ENCODE measurements at places on chromosomes 1 and 21. TPM values are rescaled to one million over a fixed set of nuclear protein-coding genes. Genes with fewer than 3 reads are reported as not detected.

DNA sequence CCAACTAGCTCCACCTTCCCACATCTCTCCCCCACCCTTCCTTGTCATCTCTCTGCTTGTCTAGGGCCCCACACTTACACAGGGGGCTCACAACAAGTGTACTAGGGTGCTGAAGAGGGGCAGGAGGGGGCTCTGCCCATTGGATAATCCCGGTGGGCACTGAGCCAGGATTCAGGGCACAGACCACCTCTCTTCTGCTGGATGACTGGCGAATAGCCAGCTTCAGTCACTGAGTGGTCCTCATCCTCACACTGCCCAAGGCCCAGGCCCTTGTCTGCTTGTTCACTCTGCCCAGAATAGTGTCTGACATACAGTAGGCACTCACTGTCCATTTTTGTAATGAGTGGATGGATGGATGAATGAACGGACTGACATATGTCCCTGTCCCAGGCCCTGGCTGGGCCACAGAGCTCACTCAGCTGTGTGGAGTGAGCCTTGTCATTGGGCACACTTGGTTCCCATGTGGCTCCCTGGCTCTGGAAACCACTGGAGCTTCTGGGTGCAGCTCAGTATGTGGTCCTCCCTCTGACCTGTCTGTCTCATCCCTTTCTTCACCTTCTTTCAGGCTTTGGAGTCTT, 36.6 kb downstream of the FOXO6 start:
- no peaks in the 10 kb centered on the region for H3K4me1 ChIP-seq
- no peak overlapping the region for H3K4me3 ChIP-seq
- no peaks in the 10 kb centered on the region for H3K36me3 ChIP-seq
- DNase-seq: no peak
- no peaks in the 10 kb centered on the region for H3K27me3 ChIP-seq
- H3K27ac ChIP-seq: no peak overlapping the region

GRCh38 chr1:47751193-47751592, 246.0 kb downstream of the TRABD2B start:
- H3K27ac ChIP-seq: no peak overlapping the region
- H3K4me3 ChIP-seq: no peak overlapping the region
- H3K4me1 ChIP-seq: no peaks in the 10 kb centered on the region
- H3K36me3 ChIP-seq: no peaks in the 10 kb centered on the region
- no peak for DNase-seq

GRCh38 chr1:15304708-15305467, 57.9 kb downstream of the FHAD1 start:
- no peaks in the 10 kb centered on the region for H3K27me3 ChIP-seq
- no peaks in the 10 kb centered on the region for H3K36me3 ChIP-seq
- no peak overlapping the region for H3K4me3 ChIP-seq
- peak; percentile 78 for DNase-seq
- peaks cover 2% of the 10 kb centered on the region for H3K4me1 ChIP-seq

The SLC45A1 gene
- total RNA-seq: 4.5 TPM

GRCh38 chr1:89605692-89606091, 27.2 kb upstream of the LRRC8C start:
- DNase-seq: no peak
- H3K4me1 ChIP-seq: peaks cover 11% of the 10 kb centered on the region
- no peak overlapping the region for H3K4me3 ChIP-seq

DNA sequence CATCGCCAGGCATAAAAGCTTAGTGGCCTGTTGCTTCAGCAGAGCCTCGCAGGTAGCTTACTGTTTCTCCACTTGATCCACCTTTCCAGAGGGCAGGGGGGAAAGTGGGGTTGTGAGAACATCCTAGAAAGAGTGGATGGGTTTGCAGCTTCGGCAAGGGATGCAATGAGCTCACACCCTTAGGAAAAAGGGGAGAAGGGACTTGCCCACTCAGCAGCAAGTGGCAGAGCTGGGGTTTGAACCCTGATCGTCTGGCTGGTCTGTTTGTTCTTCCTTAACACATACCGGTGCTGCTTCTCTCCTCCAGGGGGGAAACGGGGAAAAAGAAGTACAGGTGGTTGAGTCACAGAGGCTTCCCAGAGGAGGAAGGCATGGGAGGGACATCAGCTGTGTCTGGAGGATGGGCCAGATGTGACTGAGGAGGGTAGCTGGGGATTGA, 1.0 kb downstream of the TMEM201 start:
- H3K27me3 ChIP-seq: no peaks in the 10 kb centered on the region
- no peak overlapping the region for H3K27ac ChIP-seq
- H3K4me1 ChIP-seq: peaks cover 12% of the 10 kb centered on the region
- H3K4me3 ChIP-seq: peak overlapping the region; percentile 71
- DNase-seq: no peak

DNA sequence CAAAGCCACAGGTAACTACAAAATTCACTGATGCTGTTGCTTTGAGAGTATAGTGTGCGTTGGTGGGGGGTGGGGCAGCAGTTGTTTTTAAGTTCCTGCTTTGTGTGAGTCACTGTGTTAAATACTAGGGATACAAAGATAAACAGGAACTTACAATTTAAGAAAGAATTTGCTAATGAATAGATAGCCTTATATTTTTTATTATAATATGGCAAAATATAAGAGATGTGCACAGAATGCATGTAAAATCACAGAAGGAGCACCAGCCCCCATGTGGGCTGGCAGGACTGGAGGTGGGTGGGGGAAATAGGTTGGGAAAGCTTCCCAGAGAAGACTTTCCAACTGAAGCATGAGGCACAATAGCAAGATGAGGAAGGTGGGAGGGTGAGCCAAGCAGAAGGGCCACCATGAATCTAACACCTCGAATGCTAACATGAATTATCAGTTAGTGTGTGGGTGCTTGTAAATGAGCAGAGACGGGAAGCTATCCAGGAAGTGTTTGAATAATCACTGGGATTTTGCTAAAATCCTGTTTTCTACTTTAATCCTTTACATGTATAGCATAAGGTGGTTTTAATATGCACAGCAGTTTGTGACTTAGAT, 57.0 kb upstream of the RAVER2 start:
- no peak overlapping the region for H3K27ac ChIP-seq
- no peak overlapping the region for H3K4me3 ChIP-seq
- H3K27me3 ChIP-seq: no peaks in the 10 kb centered on the region
- peaks cover 1% of the 10 kb centered on the region for H3K4me1 ChIP-seq

The HTR6 gene
- not detected for total RNA-seq

The PDPN gene
- total RNA-seq: 17.6 TPM

All from ovary (tissue), 10 donors.